ENCODE measurements at places on chromosomes 12 and 14. TPM values are rescaled to one million over a fixed set of nuclear protein-coding genes. Genes with fewer than 3 reads are reported as not detected.

The CYP27B1 gene
- 0.14 TPM for total RNA-seq

The TAS2R7 gene
- not detected for total RNA-seq

The RND1 gene
- total RNA-seq = 0.55 TPM

The SLC38A4 gene
- 4.2 TPM for total RNA-seq

The MGAT4C gene
- not detected for total RNA-seq

The TULP3 gene
- 22.3 TPM for total RNA-seq

The NUAK1 gene
- 25.8 TPM for total RNA-seq

The TPCN1 gene
- 16.9 TPM for total RNA-seq

All from smooth muscle cell of bladder (primary cell).